ENCODE measurements at places on chromosomes 13 and 19. TPM values are rescaled to one million over a fixed set of nuclear protein-coding genes. Genes with fewer than 3 reads are reported as not detected.

Gene ZNF677
- 0.91 TPM for total RNA-seq

Gene SULT2A1
- not detected for total RNA-seq

Gene TJP3
- total RNA-seq = 0.09 TPM

Gene ASPDH
- total RNA-seq = not detected

GRCh38 chr13:103961129-103961528 is 894.9 kb upstream of the SLC10A2 start:
- no peak for DNase-seq

DNA sequence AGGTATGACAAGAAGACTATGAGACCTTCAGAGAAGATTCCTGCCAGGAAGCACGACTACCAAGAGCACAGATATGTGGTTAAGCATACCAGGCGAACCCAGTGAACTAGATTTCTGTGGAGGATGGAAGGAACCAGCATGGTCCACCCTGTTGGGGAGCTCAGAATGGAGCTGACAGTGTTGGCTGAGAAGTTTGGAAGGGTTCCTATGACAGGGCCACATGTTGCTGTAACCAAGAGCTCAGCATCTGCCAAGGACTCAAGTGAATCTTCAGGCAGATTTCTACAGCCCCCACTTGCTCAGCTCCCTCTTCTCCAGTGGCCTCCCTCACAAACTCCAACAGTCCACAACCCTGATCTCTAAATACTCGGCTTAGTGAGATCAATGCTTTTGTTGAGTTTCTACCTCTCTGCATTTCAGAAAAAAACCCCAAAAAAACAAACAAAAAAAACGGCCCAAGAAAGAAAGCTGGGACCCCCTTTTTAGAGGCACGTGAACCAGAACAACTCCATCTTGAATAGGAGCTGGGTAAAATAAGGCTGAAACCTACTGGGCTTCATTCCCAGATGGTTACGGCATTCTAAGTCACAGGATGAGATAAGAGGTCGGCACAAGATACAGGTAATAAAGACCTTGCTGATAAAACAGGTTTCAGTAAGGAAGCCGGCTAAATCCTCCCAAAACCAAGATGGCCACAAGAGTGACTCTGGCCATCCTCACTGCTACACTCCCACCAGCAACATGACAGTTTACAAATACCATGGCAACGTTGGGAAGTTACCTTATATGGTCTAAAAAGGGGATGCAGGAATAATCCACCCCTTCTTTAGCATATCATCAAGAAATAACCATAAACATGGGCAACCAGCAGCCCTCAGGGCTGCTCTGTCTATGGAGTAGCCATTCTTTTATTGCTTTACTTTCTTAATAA is 691.1 kb downstream of the UQCRFS1 start:
- DNase-seq = peak; percentile 38

GRCh38 chr13:111326981-111327642 is 6.7 kb downstream of the TEX29 start:
- DNase-seq = no peak

GRCh38 chr19:55626350-55626749 is 2.0 kb upstream of the ZNF784 start:
- DNase-seq = peak; percentile 92

GRCh38 chr13:28041501-28041900 is 53.0 kb upstream of the URAD start:
- no peak for DNase-seq

- no peak for DNase-seq
Observed at GRCh38 chr19:29098863-29099481, 114.0 kb downstream of the UQCRFS1 start.

- no peak for DNase-seq
Observed at GRCh38 chr19:48719263-48720171, at the start of gene MAMSTR. Gene MAMSTR (minus strand): TSS chr19:48719725. CDS start chr19:48719031, 694 bp downstream.

DNA sequence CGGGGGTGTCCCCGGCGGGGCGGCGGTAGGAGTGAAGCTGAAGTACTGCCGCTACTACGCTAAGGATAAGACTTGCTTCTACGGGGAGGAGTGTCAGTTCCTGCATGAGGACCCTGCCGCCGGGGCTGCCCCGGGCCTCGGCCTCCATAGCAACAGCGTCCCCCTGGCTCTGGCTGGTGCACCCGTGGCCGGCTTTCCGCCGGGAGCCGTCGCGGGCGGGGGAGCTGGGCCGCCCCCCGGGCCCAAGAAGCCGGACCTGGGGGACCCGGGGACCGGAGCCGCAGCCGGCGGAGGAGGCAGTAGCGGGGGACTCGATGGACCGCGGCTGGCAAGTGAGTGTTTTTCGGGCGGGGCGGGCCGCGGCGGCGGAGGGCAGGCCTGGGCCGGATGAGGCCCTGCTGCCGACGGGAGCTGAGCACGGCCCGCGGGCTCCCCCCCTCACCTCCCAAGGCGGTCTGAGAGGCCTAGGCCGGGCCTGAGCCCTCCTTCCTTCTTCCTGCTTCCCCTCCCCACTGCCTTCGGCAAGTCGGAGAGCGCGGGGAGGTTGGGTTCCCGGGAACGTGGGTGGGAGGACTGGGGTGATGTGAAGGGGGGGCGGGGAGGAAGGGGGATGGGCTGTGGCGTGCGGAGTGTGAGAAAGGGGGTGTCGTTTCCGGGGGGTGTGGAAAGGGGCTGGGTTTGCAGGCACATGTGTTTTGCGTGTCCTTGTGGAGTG is 568 bp downstream of the PAN3 start:
- DNase-seq = peak; percentile 95

DNA sequence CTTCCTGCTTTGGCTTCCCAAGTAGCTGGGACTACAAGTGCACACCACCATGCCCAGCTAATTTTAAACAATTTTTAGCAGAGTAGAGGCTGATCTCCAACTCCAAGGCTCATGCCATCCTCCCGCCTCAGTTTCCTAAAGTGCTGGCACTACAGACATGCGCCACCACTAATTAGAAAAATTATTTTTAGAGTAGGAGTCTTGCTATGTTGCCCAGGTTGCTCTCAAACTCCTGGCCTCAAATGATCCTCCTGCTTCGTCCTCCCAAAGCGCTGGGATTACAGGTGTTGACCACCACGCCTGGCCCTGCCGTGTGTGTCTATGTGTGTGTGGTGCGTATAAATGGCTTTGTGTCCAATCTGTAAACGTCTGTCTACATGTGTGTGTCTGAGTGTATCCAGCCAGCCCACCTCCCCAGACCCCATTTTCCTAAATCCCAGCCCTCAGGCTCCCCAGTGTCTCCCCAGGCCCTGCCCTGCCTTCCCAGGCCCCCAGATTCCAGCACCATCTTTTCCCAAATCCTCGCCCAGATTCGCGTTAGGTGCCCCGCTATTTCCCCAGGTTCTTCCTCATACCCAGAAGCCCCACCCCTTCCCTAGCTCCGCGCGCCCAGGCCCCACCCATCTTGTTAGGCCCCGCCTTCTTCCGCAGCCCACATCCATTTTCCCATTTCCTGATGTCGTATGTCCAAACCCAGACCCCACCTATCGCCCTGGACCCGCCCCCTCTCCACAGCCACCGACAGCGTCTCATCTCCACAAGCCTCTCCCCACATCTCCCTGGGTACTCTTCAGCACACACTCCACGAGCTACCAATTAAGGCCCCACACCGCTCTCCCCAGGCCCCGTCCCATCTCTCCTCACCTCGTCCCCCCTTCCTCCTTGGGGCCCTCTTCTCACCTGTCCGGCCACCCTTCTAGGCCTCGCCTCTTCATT is 24.9 kb downstream of the SLC8A2 start:
- peak; percentile 82 for DNase-seq

- no peak for DNase-seq
Observed at GRCh38 chr13:110458017-110458416, 103.5 kb downstream of the RAB20 start.

GRCh38 chr13:56424246-56424645 is 716.5 kb upstream of the PRR20A start:
- DNase-seq = no peak

DNA sequence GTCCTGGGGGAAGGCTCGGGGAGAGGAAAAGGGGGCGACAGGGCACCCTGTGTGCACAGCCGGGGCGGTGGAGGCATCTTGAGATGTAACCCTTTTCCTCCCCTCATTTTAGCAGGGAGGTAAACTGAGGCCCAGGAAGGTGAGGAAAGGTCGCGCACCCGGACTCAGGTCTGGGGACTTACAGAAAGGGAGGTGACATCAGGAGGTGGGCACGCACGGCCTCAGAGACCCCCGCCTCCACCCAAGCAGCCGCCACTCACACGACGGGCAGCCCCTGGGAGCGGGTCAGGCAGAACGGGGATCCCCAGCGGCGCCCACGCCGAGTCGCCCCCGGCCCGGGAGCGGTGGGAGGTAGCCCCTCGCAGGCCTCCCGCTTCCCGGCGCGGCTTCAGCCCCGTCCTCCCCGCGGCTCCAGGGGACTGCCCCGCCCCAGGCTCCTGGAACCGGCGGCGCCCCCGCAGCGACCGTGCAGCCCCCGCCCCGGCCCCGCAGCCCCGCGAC is 477 bp downstream of the PIP5K1C start:
- DNase-seq = no peak

All from activated CD4-positive, alpha-beta T cell treated with anti-CD3 and anti-CD28 coated beads, Interleukin-2, amount 10 ng/mL, durations not matched to agents 24 days and 14 days (primary cell).